ENCODE measurements at places on chromosomes 3 and 15.

DNA sequence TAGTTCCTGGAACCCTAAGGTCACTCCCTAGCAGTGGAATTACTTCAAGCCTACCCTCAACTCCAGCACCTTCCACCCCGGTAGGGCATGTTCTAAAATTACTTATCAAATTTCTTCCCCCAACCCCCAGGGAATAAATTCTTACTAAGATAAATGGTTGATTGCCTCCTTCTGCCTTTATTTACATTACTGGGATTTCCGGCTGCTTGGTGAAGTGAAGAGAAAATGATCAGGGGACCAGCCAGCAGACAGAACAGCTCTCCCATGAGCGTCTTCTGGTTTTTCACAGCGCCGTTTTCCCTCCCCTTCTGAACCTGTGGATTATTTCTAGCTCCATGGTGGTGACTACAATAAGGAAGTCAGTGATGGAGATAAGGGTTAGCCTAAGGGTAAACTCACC, 521.5 kb upstream of the PPP2R3A start:
- DNase-seq: no peak

DNA sequence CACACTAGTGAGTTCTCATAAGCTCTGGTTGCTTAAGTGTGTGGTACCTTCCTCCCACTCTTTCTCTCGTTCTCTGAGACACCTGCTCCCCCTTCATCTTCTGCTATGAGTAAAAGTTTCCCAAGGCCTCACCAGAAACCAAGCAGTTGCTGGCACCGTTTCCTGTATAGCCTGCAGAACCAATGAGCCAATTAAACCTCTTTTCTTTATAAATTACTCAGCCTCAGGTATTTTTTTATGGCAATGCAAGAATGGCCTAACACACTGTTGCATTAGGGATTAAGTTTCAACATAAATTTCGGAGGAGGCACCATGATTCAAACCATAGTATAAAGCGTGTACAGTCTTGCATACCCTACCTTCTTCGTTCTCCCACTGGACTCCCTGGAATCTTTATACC, 252.3 kb upstream of the CHRM5 start:
- DNase-seq: no peak

DNA sequence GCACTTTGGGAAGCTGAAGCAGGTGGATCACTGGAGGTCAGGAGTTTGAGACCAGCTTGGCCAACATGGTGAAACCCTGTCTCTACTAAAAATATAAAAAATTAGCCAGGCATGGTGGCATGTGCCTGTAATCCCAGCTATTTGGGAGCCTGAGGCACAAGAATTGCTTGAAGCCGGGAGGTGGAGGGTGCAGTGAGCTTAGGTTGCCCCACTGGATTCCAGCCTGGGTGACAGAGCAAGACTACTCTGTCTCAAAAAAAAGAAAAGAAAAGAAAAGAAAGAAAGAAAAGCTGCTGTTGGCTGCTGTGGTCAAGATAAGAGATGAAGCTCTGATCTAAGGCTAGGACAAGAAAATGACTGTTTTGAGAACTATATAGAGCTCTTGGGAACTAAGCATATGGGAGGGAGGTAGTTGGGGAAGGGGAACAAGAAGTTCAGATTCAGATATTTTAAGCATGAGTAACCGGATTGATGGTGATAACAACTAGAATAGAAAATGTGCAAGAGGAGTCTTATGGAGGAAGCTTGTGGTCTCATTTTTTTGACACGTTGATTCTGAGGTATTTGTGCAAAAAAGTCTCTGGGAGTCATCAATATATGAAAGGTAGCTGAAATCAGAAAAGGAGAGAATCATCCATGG, 25.7 kb downstream of the DNAH12 start:
- no peak for DNase-seq

DNA sequence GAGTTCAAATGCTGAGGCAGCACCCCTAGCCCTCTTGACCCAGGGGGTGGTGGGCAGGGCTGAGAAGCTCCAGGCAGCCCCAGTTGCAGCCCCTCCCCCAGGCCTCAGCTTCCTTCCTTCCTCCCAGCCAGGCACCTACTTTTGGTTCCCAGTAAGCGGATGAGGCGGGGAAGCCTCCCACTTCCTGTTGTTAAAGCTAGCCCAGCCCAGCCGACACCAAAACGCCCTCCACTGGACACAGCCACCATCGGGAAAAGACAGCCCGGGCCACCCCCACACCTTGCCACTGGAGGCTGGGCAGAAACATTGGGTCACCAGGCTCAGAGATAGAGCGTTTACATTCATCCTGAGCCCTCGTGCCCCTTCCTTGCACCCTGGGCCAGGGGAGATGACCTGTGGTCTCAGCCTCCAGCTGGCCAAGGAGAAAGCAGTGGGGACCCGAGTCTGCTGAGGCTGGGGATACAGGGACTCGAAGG, 3.5 kb downstream of the DUSP7 start:
- DNase-seq: peak; percentile 32

DNA sequence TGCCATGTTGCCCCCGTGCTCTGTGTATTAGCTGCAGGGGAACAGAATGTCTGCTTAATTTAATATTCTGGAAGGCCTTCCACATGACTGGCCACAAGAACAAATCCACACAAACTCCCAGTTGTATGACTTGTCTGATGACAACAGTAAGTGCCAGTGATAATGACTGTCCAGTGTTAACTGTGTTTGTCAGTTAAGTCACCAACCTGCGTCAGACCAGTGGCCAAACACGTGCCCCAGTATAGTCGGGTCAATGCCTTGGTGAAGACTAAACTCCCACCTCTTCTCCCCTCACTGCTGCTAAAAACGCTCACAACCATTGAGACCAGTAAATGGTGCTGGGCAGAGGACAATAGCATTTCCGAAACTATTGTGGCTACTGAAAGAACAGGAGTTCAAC, 9.8 kb upstream of the ATP13A5 start:
- DNase-seq: no peak

DNA sequence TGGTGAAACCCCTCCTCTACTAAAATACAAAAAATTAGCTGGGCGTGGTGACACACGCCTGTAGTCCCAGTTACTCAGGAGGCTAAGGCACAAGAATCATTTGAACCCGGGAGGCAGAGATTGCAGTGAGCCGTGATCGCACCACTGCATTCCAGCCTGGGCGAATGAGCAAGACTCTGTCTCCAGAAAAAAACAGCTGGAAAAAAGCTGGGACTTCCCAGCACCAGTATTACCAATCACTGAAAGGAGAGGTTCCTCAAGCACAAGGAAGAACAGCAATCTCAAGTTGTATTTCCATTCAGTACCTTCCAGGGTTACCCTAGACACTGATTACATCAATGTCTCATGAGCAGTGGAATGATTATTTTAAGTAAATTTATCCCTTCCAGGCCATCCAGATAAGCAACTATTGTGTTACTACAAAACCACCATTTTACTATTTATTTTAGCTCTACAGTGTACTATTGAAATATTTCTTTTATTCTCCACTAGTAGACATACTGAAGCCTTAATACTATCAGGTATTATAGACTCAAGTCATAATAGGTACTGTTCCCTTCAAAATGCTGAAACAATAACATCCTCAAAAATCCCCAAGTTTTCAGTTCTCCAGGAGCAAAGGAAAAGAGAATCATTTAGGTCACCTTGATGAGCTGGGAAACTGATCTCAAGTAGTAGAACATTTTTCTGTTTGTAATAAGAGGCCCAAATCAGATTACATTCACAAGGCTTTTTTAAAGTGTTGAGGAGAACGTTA, 54.8 kb upstream of the VGLL4 start:
- no peak for DNase-seq

GRCh38 chr3:109731639-109732473, 394.5 kb upstream of the DPPA4 start:
- peak; percentile 12 for DNase-seq

- no peak for DNase-seq
Measured at GRCh38 chr3:75176937-75177336, 487.2 kb upstream of the FRG2C start.

DNA sequence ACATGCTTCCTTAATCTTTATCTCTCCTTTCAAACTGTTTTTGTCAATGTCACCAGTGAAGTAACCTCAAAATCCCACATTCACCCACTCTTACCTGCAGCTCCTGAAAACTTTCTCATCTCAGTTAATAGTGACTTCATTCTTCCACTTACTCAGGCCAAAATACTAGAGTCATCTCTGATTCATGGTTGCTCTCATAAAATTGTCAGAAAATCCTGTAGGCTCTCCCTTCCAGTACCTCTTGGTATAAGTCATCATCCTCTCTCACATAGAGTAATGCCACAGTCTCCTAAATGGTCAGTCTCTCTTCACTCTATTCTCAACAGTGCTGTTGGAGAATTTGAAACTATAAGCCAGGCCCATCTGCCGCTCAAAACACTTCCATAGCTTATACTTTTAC, 34.9 kb upstream of the POU1F1 start:
- no peak for DNase-seq

DNA sequence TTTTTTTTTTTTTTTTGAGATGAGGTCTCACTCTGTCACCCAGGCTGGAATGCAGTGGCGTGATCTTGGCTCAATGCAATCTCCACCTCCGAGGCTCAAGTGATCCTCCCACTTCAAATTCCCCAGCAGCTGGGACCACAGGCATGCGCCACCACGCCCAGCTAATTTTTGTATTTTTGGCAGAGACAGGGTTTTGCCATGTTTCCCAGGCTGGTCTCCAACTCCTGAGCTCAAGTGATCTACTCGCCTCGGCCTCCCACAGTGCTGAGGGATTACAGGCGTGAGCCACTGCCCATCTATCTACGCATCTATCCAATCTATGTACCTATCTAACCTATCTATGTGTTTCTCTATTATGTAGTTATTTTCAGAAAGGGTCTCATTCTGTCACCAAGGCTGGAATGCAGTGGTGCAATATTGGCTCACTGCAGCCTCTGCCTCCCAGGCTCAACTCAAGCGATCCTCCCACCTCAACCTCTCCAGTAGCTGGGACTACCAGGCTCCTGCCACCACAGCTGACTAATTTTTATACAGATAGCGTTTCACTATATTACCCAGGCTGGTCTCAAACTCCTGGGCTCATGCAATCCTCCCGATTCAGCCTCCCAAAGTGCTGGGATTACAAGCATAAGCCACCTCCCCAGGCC, 20.2 kb upstream of the GPX1 start:
- DNase-seq: no peak

- no peak for DNase-seq
Measured at GRCh38 chr3:79032686-79033318, 735.0 kb downstream of the ROBO1 start.

DNA sequence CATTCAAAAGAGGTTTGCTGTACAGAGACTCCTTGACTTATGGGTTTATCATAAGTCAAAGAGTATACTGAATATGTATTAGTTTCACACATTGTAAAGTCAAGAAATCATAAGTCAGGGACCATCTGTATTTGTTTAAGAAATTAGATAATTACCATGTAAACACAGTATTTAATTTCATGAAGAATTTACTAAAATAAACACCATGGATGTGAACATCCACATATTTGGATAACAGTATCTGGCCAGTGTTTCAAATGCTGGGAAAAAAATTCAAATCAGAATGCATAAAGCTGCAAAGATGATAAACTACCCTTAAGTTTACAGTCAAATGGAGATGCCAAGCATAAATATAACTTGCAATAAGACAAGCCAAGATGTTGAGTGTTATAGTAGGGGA, 17.0 kb downstream of the MYNN start:
- no peak for DNase-seq

- no peak for DNase-seq
Measured at GRCh38 chr15:100682468-100682867, 80.1 kb downstream of the ASB7 start.

GRCh38 chr15:38440353-38441129, 13.4 kb upstream of the FAM98B start:
- no peak for DNase-seq

GRCh38 chr3:171384101-171384891, 75.9 kb downstream of the TNIK start:
- no peak for DNase-seq

- no peak for DNase-seq
Measured at GRCh38 chr3:144129536-144130214, 158.1 kb downstream of the DIPK2A start.

DNA sequence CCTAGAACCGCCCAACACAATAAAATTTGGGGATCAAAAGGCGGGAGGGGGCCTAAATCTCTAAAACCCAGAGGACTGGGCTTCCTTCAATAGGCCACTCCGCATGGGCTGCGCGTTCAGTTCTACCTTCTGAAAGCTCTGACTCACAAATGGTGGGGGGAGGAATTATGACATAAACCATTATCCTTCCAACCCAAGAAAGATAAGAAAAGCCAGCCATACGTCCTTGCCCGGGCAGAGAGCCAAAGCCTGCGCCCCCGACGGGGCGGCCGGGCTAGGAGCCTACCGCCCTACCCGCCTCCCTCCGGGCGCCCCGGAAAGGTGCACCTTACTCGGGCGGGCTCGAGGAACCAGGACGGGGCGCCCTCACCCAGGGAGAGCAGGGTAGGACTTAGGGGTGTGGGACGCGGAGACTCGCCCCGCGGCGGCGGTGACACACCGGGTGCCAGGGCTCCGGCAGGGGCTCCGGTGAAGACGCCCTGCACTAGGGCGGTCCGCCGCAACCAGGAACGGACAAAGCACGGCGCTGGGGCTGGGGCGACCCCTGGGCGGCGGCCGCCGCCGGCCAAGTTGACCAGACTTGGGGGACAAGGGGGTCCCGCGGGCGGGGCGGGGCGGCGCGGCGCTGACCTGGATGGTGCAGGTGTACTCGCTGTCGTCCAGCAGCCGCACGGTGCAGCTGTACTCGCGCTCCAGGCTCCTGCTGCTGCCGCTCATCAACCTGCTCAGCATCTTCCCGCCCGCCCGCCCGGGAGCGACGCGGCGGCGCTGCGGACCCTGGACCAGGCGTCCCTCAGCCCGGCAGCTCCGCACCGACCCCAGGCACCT, 534 bp downstream of the FRMD5 start:
- DNase-seq: peak; percentile 16

DNA sequence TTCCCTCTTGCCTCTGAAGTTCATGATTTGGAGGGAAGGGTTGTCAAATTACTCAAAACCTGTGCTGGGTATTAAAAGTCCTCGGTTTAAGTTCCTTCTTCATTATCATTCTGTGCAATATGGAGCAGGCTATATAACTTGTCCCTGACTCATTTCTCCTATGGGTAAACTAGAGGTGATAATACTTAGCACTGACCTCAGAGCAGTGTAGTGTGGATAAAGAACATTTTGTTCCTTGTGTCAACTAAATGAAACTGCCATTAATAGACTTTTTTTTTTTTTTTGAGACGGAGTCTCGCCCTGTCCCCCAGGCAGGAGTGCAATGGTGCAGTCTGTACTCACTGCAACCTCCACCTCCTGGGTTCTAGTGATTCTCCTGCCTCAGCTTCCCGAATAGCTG, 2.2 kb upstream of the BBX start:
- DNase-seq: no peak

DNA sequence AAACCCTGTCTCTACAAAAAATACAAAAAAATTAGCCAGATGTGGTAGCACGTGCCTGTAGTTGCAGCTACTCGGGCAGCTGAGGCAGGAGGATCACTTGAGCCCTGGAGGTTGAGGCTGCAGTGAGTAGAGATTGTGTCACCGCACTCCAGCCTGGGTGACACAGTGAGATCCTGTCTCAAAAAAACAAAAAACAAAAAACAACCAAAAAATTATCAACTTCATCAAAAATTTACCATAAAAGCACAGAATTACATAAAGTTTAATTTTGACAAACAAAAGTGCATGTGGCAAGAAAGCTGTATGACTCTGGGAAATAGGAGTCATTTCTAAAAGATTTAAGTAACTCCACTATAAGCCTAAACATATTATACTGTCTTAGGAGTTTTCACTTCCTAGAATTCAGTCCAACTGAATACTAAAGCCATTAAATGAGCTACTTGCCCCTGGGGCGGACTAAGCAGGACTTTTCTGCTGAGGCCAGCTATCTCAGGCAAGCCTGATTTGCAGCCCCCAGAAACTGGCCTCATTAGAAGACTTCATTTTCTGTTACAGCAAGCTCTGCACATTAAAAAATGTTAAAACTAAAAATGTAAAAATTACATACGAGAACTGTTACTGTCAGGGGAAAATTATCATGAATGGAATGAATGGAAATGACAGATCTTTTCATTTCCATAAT, 23.0 kb downstream of the HSPBAP1 start:
- DNase-seq: no peak

Data from stimulated activated CD8-positive, alpha-beta memory T cell treated with anti-CD3 and anti-CD28 coated beads, Interleukin-2, amount 100 ng/mL, for 48 hours (primary cell).